CD4-positive, alpha-beta T cell (primary cell): ENCODE measurements at places on chromosomes 12 and 14. TPM values are rescaled to one million over a fixed set of nuclear protein-coding genes. Genes with fewer than 3 reads are reported as not detected.

DNA sequence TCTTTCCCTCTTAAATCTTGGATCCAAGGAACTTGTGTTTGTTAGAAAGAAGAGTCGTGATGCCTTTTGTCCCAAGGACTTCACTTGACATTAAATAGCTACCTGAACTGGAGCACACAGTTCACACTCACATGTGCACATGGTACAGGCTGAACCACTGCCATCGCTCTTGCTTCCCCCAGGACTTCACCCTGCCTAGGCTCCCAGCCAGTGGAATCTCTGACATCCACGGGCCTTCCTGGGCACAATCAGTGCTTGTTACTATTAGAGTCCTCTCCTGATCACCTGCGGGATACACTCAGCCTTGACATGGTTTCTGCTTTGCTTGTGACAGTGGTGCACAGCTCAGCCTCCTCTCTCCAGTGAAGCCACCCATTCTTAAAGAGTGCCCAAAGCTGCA is 49.1 kb upstream of the KCNA5 start:
- no peak overlapping the region for H3K4me3 ChIP-seq
- peaks cover 4% of the 10 kb centered on the region for H3K27me3 ChIP-seq
- no peak overlapping the region for H3K27ac ChIP-seq
- H3K36me3 ChIP-seq, result no peaks in the 10 kb centered on the region

DNA sequence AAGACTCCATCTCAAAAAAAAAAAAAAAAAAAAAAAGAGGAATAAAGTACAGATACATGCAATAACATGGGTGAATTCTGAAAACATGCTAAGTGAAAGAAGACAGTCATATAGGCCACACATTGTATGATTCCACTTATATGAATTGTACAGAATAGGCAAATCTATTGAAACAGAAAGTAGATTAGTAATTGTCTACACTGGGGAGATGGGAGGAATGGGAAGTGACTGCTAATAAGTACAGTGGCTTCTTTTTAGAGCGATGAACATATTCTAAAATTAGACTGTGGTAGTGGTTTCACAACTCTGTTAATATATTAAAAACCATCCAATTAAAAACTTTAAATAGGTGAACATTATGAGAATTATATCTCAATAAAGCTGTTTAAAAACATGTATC is 74.4 kb downstream of the ANKS1B start:
- H3K27ac ChIP-seq, result no peak overlapping the region
- no peaks in the 10 kb centered on the region for H3K36me3 ChIP-seq
- H3K27me3 ChIP-seq, result no peaks in the 10 kb centered on the region
- H3K4me1 ChIP-seq, result no peaks in the 10 kb centered on the region

GRCh38 chr14:101215927-101216326 is 312.4 kb upstream of the RTL1 start:
- no peaks in the 10 kb centered on the region for H3K27me3 ChIP-seq
- DNase-seq, result no peak
- no peak overlapping the region for H3K4me3 ChIP-seq
- no peaks in the 10 kb centered on the region for H3K4me1 ChIP-seq
- H3K36me3 ChIP-seq, result no peaks in the 10 kb centered on the region

Gene TTC6
- total RNA-seq, result not detected

Gene PIWIL1
- not detected for total RNA-seq

DNA sequence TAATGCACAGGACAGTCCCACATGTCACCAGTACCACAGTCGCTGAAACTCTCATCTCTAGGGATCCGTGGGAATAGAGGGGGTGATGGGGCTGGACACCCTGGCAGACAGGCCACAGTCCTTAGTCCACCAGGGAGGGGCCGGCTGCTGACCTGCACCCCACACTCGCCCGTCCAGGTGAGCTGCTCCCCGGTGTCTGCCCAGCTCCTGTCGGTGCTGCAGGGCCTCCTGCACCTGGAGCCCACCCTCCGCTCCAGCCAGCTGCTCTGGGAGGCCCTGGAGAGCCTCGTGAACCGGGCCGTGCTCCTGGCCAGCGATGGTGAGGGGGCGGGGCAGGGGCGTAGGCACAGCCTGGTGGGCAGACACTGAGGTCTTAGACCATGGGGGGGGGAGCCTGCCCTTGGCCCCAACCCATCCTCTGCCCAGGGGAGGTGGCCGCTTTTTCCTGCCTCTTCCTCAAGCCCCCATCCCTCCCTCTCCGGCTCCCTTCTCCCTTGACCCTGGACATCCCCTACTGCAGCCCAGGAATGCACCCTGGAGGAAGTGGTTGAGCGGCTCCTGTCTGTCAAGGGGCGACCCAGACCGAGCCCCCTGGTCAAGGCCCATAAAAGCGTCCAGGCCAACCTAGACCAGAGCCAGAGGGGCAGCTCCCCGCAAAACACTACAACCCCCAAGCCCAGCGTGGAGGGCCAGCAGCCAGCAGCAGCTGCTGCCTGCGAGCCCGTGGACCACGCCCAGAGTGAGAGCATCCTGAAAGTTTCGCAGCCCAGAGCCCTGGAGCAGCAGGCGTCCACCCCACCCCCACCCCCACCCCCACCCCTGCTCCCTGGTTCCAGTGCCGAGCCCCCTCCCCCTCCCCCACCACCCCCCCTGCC is 17.1 kb upstream of the ADSS1 start:
- no peak overlapping the region for H3K27ac ChIP-seq
- H3K27me3 ChIP-seq, result no peaks in the 10 kb centered on the region
- H3K4me3 ChIP-seq, result no peak overlapping the region
- no peak for DNase-seq

Gene GPRC5D
- total RNA-seq, result not detected

DNA sequence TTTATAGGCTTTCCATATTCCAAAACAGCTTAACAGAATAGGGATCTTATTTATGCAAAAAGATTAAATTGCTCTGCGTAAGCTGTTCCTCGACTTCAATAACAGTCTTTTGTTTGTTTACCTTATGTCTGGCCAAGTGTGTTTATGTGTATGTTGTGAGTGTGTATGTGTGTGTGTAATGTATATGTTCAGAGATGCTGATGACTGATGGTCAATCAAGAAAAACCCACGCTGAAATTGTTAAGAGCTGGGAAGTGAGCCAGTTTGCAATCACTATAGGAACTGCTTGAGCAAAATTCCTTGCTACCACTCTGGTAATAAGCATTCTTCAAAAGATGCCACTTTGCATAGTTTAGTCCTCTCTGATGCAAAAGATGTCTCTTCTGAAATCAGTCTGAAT is 59.6 kb downstream of the PRKD1 start:
- H3K4me1 ChIP-seq, result no peaks in the 10 kb centered on the region
- no peaks in the 10 kb centered on the region for H3K36me3 ChIP-seq
- no peak overlapping the region for H3K4me3 ChIP-seq
- no peaks in the 10 kb centered on the region for H3K27me3 ChIP-seq
- no peak overlapping the region for H3K27ac ChIP-seq

DNA sequence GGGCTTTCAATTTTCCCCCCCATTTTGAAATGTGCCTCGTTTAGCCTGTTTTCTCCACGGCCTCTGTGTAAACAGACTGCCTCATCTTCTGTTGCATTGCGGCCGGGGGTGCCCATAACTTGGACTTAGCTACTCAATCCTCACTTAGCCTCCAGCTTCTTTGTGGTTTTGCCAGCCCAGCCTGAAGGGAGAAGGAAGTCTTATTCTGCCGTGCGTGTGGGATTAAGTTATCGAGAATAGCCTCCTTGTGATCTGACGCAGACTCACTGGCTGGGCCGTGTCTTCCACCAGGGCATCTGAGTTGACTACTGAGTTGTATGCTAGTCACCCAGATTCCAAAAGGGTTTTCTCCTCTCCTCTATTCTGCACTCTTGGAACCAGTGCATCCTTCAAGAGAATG is 8.1 kb downstream of the PRKAB1 start:
- no peak for DNase-seq
- H3K4me1 ChIP-seq, result peaks cover 15% of the 10 kb centered on the region
- H3K27ac ChIP-seq, result no peak overlapping the region
- H3K27me3 ChIP-seq, result no peaks in the 10 kb centered on the region

DNA sequence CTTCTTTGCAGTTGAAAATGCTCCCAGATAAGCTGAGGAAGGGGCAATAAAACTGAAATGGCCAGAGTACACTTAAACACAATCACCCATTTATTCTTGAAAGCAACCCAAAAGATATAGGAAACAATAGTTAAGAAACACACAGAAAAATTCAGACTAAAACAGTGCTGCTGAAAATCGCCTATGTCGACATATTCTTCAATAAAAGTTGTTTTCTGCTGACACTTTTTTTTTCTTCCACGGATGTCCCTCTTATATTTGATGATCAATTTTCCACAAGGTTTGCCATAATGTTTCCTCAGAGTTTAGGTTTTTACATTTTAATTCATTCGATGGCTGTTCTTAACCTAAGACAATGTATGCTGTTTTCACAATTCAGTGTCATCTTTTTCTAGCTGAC is 74.2 kb downstream of the TPH2 start:
- no peak overlapping the region for H3K4me3 ChIP-seq
- H3K27me3 ChIP-seq, result no peaks in the 10 kb centered on the region
- no peaks in the 10 kb centered on the region for H3K4me1 ChIP-seq
- H3K27ac ChIP-seq, result no peak overlapping the region
- no peaks in the 10 kb centered on the region for H3K36me3 ChIP-seq

DNA sequence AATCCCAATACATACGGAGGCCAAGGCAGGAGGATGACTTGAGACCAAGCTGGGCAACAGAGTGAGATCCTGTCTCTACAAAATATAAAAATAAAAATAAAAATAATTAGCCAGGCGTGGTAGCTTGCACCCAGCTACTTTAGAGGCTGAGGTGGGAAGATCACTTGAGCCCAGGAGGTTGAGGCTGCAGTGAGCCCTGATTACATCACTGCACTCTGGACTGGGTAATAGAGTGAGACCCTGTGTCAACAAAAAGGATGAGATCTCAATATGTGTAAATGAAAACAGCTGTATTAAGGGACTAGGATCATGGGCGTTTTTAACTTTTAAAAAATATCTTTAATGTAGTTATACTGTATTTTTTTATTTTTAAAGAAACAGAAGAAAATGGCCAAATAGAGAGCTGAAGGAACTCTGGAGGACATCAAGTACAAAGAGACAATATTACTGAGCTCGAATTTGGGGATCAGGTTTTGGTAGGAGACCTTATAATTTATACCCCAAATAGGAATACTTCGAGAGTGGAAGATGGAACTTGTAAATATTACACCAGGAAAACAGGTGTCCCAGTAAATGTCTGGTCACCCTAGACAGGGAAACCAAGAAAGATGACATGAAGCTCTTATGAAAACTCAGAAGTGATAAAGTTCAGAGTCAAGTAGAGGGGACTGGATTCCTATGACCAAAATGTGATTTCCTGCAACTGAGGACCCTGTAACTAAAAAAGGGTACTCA is 13.1 kb downstream of the BATF start:
- H3K4me1 ChIP-seq, result peaks cover 45% of the 10 kb centered on the region
- no peak overlapping the region for H3K4me3 ChIP-seq
- no peaks in the 10 kb centered on the region for H3K27me3 ChIP-seq
- H3K27ac ChIP-seq, result peak overlapping the region; percentile 3
- no peak for DNase-seq
